ENCODE measurements at places on chromosomes 12 and 14.

DNA sequence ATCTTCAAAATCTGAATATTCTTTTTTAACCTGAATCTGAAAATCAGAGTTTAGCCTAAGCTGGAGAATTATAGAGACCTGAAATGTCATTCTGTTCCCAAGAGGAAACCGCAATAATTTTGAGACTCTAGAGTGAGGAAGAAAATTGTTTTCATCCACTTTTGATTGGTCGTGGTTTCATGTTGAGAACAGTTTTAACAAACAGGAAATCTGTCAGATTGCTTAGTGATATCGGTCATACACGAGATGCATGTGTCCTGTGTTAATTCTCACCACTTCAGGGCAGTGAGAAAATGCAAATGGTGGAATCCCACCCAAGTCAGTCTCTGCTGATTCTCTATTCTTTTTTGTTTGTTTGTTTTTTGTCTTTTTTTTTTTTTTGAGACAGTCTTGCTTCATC is 1498.5 kb upstream of the TMEM132C start:
- no peak for DNase-seq

DNA sequence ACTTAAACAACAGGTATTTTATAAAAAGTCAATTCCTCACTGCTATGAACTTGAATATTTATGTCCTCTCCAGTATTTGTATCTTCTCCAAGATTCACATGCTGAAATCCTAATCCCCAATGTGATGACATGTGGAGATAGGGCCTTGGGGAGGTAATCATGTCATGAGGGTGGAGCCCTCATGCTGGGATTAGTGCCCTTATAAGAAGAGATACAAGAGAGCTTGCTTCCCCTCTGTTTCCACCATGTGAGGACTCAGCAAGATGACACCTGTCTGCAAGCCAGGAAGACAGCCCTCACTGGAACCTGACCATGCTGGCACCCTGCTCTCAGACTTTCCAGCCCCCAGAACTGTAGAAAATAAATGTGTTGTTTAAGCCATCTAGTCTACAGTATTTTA is 36.2 kb downstream of the OSBPL8 start:
- no peak for DNase-seq

DNA sequence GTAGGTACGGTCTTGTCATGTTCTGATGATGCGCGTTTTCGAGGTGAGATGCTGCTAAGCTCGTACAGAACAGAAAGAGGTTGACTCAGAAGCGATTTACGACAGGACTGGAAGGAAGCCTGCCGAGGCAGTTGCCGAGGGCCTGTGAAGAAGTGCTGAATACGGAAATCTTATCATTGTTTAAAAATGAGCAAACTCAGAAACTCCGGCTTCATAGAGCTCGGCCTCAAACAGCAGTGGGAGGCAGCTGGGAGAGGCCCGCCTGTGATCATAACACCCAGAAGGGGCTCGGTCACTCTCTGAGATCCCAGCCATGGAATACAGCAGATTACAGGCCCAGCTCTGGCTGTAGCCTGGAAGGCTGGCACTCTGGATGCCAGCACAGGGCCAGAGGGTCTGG is 87.4 kb downstream of the CPSF2 start:
- DNase-seq: no peak

- no peak for DNase-seq
Measured at GRCh38 chr14:90023176-90023896, 38.5 kb upstream of the KCNK13 start.

- DNase-seq: no peak
Measured at GRCh38 chr14:96059519-96060135, 20.5 kb downstream of the C14orf132 start.

DNA sequence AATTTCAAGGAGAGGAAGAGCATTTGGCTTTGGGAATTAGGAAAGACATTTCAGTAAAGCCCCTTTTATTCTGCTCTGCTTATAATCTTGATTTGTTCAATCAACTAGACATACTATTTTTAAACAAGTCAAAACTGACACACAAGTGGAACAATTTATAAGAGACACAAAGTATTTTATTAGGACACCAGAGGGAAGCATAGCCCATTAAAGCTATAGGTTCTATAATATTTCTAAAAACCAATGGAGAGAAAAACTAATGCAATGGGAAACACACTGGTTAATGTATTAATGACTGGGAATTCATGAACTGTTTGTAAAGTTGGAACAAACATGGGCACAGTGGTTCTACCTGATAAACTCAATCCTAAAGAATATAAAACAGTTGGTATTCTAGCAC is 15.3 kb upstream of the CERS5 start:
- no peak for DNase-seq

GRCh38 chr12:28378736-28379135 is 188.5 kb downstream of the CCDC91 start:
- DNase-seq: no peak

- no peak for DNase-seq
Measured at GRCh38 chr12:107025671-107026070, 38.7 kb upstream of the MTERF2 start.

- DNase-seq: no peak
Measured at GRCh38 chr12:60106214-60106613, 510.4 kb downstream of the SLC16A7 start.

- DNase-seq: no peak
Measured at GRCh38 chr12:76421046-76421445, 72.8 kb upstream of the BBS10 start.

DNA sequence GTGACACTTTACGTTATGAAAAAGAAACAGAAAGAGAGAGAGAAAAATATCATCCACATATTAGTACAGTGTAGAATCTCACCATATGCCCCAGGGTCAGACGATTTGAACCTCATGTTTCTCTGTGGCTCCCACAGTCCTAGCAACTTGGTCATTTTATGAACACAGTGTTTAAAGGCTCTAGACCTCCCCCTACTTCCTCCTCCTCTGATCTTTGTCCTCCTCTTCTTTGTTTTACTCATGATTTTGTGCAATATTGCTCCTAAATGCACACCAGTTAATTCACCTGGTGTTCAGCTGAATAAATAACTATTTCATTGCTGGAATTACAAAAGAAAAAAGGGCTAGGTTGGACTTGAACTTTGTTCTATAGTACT is 18.2 kb downstream of the GLT1D1 start:
- DNase-seq: no peak

DNA sequence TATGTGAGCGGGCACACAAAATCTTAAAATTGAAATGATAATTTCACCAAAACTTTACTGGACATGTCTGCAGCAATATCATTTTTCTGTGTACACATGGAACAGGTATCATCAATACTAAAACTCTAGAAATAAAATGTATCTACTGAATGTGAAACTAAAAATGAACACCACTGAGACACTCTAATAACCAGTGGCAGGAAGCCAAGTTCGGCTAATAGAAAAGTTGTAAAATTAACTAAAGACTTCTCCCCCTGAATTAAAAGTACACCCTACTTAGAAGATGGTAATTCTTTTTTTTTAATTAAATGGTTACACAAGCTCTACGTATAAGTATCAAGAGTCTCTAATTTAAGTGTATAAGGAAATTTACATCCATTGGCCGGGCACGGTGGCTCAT is 227.2 kb downstream of the MED13L start:
- DNase-seq: no peak

GRCh38 chr12:126761420-126761819 is 1505.5 kb upstream of the TMEM132C start:
- no peak for DNase-seq

GRCh38 chr12:98439981-98440581 is 75.3 kb upstream of the TMPO start:
- DNase-seq: no peak

- DNase-seq: no peak
Measured at GRCh38 chr14:89000007-89000942, 175.8 kb downstream of the TTC8 start.

DNA sequence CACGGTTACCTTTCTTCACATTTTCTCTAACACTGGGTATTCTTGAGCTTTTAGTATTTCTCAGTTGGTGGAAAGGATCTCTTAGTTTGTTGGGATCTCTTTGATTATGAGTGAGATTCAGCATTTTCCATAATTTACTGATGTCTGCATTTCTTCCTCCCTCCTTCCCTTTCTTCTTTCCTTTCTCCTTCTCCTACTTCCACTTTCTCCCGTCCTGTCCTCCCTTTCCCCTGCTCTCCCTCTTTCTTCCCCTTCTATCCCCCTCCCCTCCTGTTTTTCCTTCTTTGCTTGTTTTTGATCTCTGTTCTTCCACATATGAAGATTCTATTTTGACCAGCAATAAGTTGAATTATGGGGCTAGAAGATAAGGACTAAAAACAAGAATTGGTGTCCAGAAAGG is 66.9 kb downstream of the FUT8 start:
- DNase-seq: no peak

GRCh38 chr12:61397668-61398067 is 862.5 kb upstream of the USP15 start:
- DNase-seq: no peak

DNA sequence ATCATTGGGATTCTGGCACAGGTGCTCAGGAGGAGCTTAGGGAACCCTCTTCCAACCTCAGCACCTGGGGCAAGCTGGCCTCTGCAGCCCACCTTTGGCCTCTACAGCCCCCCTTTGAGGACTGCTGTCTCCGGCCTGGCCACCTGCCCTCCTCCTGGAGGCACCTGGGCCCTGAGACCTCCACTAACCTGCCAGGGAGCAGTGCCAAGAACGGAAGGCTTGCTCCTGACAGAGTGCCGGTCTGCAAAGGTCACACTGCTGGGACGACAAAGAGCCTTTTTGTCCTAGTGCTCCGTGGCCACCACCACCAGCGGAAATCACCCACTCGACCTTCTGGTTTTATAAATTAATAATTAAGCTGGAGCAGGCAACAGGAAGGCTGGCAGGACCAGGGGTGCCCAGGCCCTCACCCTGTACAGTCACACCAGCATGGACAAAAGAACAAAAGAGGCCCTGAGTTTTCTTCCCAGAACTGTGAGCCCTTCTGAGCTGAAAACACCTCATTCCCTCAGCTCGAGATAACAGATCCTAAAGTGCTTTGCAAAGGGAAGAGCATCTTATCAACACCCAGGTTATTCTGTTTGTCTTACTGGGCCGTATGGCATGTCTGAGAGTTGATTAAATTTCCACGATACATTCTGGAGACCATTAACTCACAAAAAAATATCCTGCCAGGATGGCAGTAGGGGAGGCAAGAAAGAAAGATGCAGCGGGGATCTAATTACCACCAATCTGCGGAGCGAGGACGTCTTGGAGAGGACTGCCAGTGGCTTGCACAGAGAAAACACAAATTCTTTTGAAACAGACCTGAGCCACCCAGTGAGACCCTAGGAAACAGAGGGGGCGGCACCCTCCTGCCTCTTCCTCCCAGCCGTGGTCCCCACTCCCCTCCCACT is 8.2 kb downstream of the TESC start:
- DNase-seq: no peak

GRCh38 chr12:40056373-40056772 is 49.5 kb downstream of the SLC2A13 start:
- no peak for DNase-seq

DNA sequence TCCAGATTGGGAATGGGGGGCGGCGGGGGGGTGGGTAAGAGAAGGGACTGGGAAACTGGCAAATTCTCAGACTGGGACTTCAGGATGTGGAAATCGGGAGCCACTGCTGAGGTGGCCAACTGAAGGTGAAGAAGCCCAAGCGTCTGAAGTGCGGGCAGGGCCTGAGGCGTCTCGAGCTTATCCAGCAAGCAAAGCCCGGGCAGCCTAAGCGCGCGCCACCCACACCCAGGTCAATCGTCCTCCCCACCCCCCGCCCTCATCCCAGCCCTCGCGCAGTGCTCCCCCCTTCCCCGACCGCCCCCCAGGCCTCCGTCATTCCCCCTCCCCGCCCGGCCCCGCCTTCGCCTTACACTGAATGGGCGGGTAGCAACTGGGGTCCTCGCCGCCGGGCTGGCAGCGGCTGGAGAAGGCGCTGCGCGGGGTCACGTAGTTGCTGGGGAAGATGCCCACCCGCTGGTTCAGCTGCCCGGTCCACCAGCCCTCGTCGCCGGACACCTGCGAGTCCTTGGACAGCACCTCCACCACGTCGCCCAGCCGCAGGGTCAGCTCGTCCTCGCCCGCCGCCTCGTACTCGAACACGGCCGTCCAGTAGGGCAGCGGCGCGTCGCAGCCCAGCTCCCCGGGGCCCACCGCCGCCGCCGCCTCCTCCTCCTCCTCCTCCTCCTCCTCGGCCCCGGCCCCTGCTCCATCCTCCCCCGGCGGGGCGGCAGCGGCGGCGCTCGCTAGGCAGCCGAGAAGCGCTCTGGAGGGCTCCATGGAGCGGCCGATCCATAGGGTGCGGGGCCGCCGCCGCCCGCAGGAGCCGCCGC is 693 bp downstream of the MAP3K9 start:
- DNase-seq: no peak

DNA sequence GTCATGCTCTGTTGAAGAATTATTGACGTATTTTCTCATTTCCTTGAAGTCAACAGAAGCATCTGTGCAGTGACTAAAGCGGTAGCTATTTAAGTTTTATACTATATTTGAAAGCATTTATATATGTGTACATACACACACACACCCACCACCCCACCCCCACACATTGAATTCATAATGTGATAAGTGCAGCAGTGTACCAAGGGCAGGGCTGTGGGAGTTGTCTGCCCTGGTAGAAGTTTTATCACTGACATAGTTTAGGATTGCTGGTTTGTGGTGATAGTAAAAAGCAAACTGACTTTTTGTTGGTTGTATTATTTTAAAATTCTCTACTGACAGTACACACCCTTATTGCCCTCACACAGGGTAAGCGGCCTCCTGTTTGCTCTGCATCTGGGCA is 39.1 kb downstream of the GAS2L3 start:
- DNase-seq: no peak

GRCh38 chr14:58884442-58884841 is 246.7 kb downstream of the DACT1 start:
- no peak for DNase-seq

DNA sequence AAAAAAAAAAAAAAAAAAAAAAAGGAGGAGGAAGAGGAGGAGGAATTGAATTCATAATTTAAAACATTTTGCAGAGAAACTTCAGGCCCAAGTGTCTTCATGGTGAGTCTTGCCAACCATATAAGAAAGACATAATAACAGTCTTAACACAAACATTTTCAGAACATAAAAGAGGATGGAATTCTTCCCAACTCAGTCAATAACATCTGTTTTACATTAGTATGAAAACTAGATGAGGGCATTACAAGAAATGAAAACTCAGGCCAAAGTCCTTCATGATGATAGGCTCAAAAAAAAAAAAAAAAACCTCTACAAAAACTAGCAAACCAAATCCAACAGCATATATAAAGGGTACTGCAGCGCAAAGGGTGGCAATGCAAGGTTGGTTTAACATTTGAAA is 151.6 kb downstream of the FOXA1 start:
- DNase-seq: no peak

Data from right forelimb (tissue), 1 donor.